ENCODE measurements at places on chromosomes 16 and 17. TPM values are rescaled to one million over a fixed set of nuclear protein-coding genes. Genes with fewer than 3 reads are reported as not detected.

TRAF7 gene
- total RNA-seq, result 29.3 TPM

KCNAB3 gene
- 1.6 TPM for total RNA-seq

MPP2 gene
- 2.6 TPM for total RNA-seq

CCL18 gene
- not detected for total RNA-seq

EMP2 gene
- 17.9 TPM for total RNA-seq

- no peaks in the 10 kb centered on the region for H3K4me1 ChIP-seq
- no peaks in the 10 kb centered on the region for H3K27me3 ChIP-seq
- peak; percentile 9 for DNase-seq
- H3K27ac ChIP-seq, result no peak overlapping the region
Measured at GRCh38 chr17:7806587-7806986, 27.4 kb upstream of the KDM6B start.

DNA sequence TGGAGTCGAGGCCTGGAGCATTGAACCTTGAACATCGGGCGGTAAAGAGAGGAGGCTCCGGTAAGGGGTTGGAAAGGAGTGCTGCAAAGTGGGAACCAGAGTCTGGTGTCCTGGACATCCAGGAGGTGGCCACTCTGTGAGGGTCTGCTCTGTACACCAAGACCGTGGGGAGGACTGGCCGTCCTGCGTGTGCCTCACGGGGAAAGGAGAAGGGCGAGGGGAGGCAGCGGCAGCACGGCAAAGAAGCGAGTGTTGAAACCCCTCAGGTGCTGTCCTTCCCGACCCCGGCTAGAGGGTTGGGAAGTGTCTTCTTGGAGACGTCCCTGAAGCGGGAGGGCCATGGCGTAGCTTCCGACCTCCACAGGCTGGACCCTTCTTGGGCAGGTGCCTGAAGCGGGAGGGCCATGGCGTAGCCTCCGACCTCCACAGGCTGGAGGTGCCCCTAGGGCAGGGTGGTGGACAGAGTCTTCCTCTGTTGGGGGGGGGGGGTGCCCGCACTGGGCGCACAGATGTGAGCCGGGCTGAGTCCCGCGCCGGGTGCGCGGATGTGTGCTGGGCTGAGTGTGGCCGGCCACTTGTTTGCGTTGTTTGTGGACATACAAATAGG, 42.0 kb downstream of the FOXK2 start:
- peaks cover 2% of the 10 kb centered on the region for H3K36me3 ChIP-seq
- no peaks in the 10 kb centered on the region for H3K27me3 ChIP-seq
- H3K27ac ChIP-seq, result no peak overlapping the region
- no peak for DNase-seq
- peaks cover 24% of the 10 kb centered on the region for H3K4me1 ChIP-seq

DNA sequence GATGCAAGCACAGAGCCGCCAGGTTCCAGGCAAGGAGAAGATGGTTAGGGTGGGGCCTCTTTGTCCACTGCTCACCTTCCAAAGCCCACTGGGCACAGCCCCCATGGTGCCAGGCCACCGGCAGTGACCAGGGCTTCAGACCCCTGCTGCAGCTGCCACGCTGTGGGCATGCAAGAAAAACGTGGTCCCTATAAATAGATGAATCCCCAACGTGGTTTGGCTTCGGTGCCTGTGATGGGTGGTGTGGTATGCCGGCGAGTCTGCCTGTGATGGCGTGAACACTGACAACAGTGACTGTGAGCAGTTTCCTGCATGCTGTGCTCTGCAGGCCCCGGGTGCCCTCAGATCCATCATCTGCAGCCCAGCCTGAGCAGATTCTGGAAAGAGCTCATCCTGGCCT, 36.6 kb downstream of the RAB11FIP4 start:
- no peak for DNase-seq
- H3K27ac ChIP-seq, result no peak overlapping the region
- no peaks in the 10 kb centered on the region for H3K27me3 ChIP-seq

- H3K27ac ChIP-seq, result no peak overlapping the region
- no peaks in the 10 kb centered on the region for H3K27me3 ChIP-seq
- H3K4me1 ChIP-seq, result no peaks in the 10 kb centered on the region
- no peaks in the 10 kb centered on the region for H3K36me3 ChIP-seq
- H3K4me3 ChIP-seq, result no peak overlapping the region
Measured at GRCh38 chr17:34456121-34456520, 93.1 kb upstream of the CCL1 start.

GRCh38 chr16:82657239-82657638, 30.5 kb downstream of the CDH13 start:
- H3K27ac ChIP-seq, result no peak overlapping the region
- no peaks in the 10 kb centered on the region for H3K36me3 ChIP-seq
- H3K4me3 ChIP-seq, result no peak overlapping the region
- H3K4me1 ChIP-seq, result no peaks in the 10 kb centered on the region
- no peak for DNase-seq

- DNase-seq, result no peak
- H3K27ac ChIP-seq, result no peak overlapping the region
- no peaks in the 10 kb centered on the region for H3K27me3 ChIP-seq
Measured at GRCh38 chr16:28187595-28188004, 24.2 kb downstream of the XPO6 start.

DNA sequence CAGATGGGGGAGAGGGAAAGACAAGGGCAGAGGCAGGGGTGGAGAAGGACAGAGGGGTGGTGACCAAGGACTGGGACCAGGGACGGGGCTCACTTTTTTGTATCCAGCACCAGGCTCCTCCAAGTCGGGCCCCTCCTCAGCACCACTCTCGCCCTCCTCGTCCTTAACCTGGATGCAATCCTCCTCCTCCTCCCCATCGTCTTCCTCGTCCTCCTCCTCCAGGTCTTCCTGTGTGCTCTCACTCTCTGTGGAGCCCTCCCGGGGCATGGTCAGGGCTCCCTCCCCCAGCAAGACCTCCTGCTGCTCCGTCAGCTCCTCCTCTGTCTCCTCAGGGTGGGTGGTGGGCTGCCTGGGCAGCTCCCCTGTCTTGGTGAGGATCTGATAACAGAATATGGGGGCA, 16.8 kb downstream of the G6PC3 start:
- no peak overlapping the region for H3K4me3 ChIP-seq
- peaks cover 5% of the 10 kb centered on the region for H3K36me3 ChIP-seq
- no peaks in the 10 kb centered on the region for H3K27me3 ChIP-seq
- no peak for DNase-seq

GRCh38 chr17:46771561-46772474, 46.7 kb downstream of the WNT3 start:
- H3K27ac ChIP-seq, result peak overlapping the region; percentile 30
- H3K27me3 ChIP-seq, result no peaks in the 10 kb centered on the region
- H3K4me1 ChIP-seq, result peaks cover 12% of the 10 kb centered on the region
- DNase-seq, result peak; percentile 53
- no peaks in the 10 kb centered on the region for H3K36me3 ChIP-seq
- no peak overlapping the region for H3K4me3 ChIP-seq

DNA sequence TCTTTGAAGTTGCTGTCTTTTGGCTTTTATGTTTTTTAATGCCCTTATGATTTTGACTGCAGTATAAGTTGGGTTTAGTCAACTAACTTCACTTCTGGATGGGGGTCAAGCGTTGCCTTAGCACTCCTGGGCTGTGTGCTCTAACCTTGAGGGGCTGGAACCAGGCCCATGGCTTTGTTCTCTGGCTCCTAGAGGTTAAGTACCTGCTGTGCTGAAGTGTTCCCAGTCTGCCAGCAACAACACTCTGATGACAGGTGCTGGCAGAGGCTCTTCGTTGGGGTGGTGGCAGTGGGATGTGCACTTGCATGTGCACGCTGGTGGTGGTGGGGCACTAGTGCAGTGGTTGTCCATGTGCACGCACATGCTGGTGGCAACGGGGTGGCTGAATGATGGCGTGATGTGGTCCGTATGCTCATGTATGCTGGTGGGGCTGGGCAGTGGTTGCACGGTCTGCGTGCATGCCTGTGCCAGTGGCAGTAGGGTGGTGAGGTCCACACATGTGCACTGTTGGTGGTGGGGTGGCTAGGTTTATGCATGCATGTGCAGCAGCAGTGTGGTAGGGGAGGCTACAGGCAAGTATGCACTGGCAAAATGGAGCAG, 447.8 kb upstream of the GOT2 start:
- no peaks in the 10 kb centered on the region for H3K36me3 ChIP-seq
- H3K27ac ChIP-seq, result no peak overlapping the region
- no peak for DNase-seq
- H3K4me3 ChIP-seq, result no peak overlapping the region
- H3K27me3 ChIP-seq, result no peaks in the 10 kb centered on the region

GRCh38 chr17:52710363-52710901, 551.9 kb upstream of the CA10 start:
- H3K4me3 ChIP-seq, result no peak overlapping the region
- no peak overlapping the region for H3K27ac ChIP-seq
- no peaks in the 10 kb centered on the region for H3K27me3 ChIP-seq
- no peak for DNase-seq
- no peaks in the 10 kb centered on the region for H3K4me1 ChIP-seq
- no peaks in the 10 kb centered on the region for H3K36me3 ChIP-seq

All from body of pancreas (tissue), 4 donors.